Muscle of leg (tissue), 16 donors: ENCODE measurements at places on chromosomes 7 and 10. TPM values are rescaled to one million over a fixed set of nuclear protein-coding genes. Genes with fewer than 3 reads are reported as not detected.
A peak's percentile ranks its signal among the peaks of the same experiment; 100 is the strongest.

DNA sequence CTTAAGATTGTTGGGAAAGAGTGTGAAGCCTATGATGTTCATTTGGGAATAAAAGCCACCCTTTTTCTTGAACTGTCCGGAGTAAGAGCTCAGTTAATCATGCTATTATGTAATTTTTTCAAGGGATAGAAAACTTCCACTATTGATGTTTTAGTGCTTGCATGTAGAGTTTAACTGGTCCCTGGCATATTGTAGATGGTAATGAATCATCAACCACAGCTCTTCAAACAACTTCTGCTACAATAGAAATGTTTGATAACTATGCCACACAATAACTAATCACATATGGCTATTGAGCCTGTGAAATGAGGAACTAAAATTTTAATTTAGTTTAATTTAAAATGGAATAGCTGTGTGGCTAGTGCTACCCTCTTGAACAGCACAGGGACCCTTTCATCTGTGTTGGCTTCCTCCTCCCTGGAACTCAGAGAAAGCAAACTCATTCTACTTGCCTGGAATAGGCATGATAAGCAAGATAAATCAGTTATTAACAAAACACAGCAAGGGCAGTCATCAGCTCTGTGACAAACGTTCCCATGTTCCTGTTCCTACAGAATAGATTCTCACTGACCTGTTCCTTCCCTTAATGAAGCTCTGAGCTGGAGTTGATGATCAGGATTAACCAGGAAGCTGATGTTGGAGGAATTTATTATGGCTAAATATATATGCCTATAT, 4.9 kb upstream of the SRI start:
- DNase-seq, result no peak

GRCh38 chr10:131698232-131698631, 202.6 kb upstream of the PPP2R2D start:
- no peak for DNase-seq

DNA sequence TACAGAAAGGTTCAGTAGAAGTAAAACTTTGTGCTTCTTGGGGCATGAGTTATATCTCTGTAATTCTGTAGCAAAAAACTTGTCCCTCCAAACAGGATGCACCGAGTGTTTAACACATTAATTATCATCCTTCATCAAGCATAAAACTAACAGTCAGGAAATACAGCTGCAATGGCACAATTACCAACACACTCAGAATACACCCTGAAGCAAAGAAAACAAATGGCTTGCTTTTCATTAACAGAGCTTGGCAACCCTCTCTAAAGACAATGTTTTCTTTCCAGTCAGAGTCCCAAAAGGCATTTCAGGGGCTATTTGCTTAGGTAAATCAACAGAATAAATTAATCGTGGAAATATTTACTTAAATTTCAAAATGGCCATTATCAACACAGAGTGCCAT, 107.7 kb downstream of the ICA1 start:
- DNase-seq, result no peak

- no peak for DNase-seq
Observed at GRCh38 chr10:77781451-77782327, 144.1 kb upstream of the KCNMA1 start.

DNA sequence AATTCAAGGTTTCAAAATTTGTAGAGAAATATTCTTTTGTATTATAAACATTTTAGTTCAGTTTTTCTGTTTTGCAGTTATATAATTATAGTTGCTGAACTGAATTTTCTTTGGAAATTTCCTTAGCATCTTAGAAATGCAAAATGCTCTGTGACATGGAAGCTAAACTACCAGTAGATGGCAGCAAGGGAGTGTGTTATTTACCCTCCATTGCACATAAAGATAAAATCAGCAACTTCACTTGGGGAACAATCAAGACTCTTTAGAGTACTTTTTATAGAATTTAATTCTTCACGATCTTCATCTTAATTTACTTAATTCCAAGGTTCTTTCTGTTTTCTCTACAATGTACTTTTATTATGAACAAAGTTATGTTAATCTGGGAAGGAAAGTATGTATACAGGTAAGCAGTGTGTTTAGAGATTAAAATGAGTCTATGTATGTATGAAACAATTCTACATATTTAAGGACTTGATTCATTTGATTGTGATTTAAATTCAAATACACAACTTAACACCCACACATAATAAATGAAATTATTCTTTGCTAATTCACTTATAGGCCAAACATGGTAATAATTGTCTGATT, 404.2 kb downstream of the THSD7A start:
- DNase-seq, result peak; percentile 77

GRCh38 chr10:10054466-10054865, 963.2 kb upstream of the CELF2 start:
- peak; percentile 9 for DNase-seq

DNA sequence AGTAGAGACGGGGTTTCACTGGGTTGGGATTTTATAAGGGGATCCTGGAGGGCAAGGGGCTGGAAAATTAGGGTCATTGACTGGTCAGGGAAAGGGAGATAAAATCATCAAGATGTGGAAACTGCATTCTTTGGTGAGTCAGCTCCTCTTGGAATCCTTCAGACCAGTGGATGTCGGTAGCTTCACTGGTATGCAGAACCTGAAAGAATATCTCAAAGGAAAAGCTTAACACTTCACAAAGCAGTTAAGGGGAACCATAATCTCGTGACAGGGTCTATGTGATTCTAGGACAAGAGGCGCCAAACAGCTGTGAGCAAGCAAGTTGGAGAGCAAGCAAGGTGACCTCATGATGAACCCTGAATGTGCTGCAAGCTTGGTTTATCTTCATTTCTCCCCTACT, 634.7 kb upstream of the AUTS2 start:
- DNase-seq, result peak; percentile 92

DNA sequence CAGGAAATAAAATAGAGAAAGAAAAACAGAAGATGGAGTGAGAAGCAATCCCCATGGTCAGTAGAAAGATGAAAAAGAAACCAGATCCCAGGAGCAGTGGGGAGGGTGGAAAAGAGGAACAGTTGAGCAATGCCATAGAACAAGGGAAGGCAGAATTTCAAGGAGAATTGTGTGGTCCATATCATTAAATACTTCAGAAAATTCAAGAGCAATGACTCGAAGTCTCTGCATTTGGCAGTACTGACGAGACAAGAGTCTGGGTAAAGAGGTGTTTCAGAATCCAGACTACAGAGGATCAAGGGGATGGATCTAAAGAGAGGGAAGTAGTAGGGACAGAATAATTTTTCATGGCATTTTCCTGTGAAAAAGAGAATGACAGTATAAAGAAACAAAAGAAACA, 512.6 kb downstream of the PHTF2 start:
- no peak for DNase-seq

- no peak for DNase-seq
Observed at GRCh38 chr10:31418481-31418880, 99.5 kb downstream of the ZEB1 start.

DNA sequence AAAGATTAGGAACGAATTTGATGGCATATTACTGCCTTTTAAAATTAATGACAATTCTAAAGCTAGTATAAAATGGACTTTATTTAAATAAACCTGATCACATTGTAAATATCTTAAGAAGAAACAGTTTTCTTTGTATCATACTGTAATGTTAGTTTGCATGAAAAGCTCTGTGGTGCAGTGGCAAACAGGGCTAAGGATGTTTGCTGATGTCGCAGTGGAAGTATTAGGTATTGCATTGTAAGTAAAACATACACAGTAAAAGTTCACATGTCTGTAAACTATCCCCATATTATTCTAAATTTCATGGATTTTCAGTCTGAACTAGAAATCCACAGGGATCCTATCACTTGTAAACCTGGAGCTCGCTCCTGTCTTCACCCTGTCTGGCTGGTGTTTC, 252.6 kb upstream of the ZNF32 start:
- peak; percentile 26 for DNase-seq

DNA sequence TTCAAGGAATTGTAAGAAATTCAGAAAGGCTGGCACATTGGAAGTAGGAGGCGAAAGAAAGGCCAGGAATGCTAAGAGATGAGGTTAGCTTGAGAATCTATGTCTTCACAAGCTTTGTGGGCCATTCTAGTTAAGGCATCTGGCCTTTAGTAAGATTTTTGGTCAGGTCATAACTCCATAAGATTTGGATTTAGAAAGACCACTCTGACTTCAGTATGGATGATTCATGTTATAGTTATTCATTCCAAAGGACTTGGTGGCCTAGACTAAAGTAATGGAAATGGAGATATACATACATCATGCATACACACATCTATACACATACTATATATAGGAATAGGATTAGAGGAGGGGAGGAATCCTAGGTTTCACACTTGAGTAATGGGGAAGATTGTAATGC, 77.5 kb downstream of the SEPTIN7 start:
- DNase-seq, result no peak

- DNase-seq, result no peak
Observed at GRCh38 chr7:91033574-91033973, 230.7 kb upstream of the FZD1 start.

- DNase-seq, result no peak
Observed at GRCh38 chr7:8169171-8169570, 92.8 kb downstream of the ICA1 start.

DNA sequence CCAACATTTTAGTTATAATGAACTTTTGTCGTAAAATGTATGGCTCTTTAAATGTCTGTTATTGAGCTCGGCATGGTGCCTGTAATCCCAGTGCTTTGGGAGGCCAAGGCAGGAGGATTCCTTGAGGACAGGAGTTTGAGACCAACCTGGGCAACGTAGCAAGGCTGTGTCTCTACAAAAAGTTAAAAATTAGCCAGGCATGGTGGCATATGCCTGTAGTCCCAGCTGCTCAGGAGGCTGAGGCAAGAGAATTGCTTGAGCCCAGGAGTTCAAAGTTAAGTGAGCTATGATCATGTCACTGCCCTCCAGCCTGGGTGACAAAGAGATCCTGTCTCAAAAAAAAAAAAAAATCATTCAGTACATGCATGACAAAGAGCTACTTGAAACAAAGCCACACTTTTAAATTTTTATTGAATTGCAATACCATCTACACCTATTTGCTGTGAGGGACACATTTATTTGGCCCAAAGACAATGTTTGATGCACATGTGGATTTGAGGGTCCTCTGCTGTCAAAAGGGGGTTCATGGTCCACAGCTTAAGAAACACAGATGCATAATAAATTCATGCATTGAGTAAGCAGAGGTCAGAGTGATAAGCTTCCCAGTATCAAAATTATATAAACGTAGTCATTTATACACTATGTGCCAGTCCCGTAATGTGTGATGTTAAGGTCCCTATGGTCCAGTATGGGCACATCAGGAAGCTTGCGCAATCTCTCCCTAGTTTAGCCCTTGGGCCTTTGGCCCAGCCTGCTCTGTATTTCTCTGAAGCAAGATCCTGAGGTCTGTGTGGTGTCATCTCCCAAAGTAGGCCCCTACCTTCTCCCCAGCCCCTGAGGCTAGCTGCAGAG, 4.4 kb upstream of the MALSU1 start:
- DNase-seq, result no peak

- DNase-seq, result peak; percentile 77
Observed at GRCh38 chr7:159114981-159115380, 29.7 kb downstream of the VIPR2 start.

GRCh38 chr7:46695051-46695708, 774.1 kb upstream of the IGFBP3 start:
- no peak for DNase-seq

Gene DPYSL4
- total RNA-seq, result 1.3 TPM

Gene NKX6-2
- total RNA-seq, result not detected

Gene CTAGE8
- 1.1 TPM for total RNA-seq

Gene BAZ1B
- total RNA-seq, result 41.9 TPM

Gene ZC3HAV1L
- total RNA-seq, result 9.0 TPM
